Activated CD8-positive, alpha-beta memory T cell treated with anti-CD3 and anti-CD28 coated beads for 48 hours (primary cell): ENCODE measurements at places on chromosomes 2 and 18.

- DNase-seq, result no peak
These were observed 257.7 kb downstream of the PTGR3 start for GRCh38 chr18:74951165-74951760.

DNA sequence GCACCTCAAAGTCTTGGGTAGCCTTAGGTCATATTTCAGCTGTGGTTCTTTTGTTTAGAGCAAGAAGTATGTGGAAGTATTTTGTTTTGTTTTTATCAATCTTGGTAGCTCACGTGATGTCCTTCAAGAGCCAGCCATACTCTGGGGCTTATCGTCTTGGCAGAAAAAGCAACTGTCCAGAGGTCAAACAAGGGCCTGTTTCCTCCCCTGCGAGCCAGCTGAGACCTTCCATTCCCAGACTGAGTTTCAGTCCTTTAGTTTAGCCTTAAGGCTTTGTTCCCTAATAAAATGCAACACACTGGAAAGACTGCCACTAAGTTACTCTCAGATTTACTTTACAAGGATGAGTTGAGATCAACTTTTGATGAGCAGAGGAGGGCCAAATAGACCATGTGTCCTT is 63.5 kb downstream of the TXNL1 start:
- no peak for DNase-seq

DNA sequence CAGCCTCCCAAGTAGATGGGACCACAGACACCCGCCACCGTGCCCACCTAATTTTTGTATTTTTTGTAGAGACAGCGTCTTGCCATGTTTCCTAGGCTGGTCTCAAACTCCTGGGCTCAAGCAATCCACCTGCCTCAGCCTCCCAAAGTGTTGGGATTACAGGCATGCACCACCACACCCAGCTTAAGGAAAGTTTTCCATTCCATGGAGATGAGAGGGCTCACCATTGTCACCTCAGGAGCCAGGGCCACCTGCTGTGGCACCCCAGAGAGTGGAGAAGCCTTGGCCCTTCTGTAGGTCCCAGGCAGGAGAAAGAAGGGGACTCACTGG is 4.6 kb downstream of the SLC35F6 start:
- no peak for DNase-seq

- DNase-seq, result no peak
These were observed 1132.2 kb downstream of the DPP10 start for GRCh38 chr2:115574667-115575066.

DNA sequence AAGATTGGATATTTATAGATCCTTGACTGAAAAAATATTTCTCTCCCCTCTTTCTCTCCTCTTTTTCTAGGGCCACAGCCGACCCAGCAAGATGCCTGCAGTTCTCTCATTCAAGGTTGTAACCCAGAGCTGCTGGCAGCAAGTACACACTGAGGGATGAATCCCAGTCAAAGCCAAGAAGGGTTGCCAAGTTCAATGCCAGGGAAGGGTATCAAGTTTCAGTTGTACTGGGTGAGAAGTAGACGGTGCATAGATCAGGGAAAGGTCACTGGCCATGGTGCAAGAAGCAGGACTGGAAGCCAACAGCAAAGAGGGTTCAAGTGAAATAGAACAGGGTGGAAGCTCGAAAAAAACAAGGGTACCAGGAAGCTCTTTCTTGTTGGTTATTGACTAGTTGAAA is 170.2 kb downstream of the NRP2 start:
- DNase-seq, result no peak

GRCh38 chr2:118993392-118993752 is 51.4 kb downstream of the MARCO start:
- DNase-seq, result no peak

GRCh38 chr2:176872406-176872805 is 340.2 kb upstream of the HNRNPA3 start:
- DNase-seq, result no peak

DNA sequence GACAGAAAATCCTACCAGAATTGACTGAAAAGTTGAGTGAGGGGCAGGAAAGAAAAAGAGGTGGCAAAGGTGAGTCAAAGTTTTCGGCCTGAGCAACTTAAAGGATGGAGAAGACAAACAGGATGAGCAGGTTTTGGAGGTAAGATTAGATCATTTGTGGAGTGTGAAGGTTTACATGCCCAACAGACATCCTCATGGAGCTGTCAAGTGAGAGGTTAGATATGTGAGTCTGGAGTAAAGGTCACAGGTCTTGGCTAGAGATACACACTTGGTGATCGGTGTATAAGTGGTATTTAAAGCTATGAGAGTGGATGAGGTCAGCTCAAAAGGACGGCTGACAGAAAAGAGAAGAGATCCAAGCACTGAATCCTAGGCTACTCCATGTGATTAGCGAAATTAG is 11.1 kb upstream of the MYL12A start:
- DNase-seq, result no peak

DNA sequence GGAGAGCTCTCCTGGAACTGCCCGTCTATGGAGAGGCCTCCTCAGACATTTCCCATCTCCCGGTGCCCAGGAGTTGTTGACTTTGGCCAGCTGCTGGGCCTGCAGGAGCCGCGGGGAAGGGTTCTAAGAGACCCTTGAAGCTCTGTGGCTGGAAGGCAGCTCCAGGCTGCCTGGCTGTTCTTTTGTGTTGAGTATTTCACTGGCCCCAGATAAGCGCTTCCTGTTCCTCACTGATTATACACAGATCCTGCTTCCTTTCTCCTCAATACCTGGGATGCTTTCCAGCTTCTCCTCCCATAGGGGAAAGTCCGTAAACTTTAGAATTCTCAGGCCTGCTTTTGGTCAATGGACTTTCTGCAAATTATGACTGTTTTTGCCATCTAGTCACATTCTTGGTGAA is 57.8 kb downstream of the TGOLN2 start:
- DNase-seq, result no peak

- no peak for DNase-seq
These were observed 134.5 kb downstream of the NCK2 start for GRCh38 chr2:105879106-105879802.

- no peak for DNase-seq
These were observed 113.6 kb downstream of the METTL8 start for GRCh38 chr2:171320208-171320621.

- DNase-seq, result no peak
These were observed 85.3 kb downstream of the FEZ2 start for GRCh38 chr2:36512705-36513104.

DNA sequence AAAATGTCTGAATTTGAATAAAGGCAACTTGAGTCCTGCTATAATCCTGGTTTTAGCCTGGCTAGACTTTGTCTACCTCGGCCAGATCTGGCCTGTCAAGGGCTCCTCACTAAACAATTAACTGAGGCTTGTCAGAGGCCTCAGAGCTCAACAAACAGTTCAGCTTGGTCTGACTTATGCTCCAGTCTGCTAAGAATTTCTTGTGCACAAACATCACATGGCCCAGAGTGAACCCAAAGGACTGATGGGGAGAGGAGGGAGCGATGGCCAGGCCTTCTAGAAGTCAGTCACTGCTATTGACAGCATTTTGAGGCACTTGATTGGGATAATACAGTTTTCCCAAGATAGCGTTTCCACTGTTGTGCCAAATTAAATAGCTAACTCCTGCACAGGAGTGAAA is 555.1 kb upstream of the ID2 start:
- no peak for DNase-seq

DNA sequence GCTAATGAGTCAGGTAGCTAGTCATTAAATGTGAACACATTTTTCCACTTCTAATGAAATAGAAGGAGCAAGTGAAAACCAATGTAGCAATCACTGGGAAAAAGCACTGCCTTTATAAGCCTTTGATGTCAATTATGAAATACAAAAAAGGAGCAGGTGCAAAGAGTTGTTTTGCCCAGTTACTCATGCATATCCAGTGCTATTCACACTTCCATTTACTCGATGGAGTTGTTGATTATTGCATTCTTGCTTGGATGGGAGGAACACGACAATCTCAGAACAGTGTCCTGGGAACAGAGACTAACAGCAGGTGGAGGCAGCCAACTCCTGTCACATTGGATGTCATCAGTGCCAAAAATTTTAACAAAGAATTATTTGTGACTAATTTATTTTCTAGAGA is 372.5 kb downstream of the CBLN2 start:
- DNase-seq, result no peak

DNA sequence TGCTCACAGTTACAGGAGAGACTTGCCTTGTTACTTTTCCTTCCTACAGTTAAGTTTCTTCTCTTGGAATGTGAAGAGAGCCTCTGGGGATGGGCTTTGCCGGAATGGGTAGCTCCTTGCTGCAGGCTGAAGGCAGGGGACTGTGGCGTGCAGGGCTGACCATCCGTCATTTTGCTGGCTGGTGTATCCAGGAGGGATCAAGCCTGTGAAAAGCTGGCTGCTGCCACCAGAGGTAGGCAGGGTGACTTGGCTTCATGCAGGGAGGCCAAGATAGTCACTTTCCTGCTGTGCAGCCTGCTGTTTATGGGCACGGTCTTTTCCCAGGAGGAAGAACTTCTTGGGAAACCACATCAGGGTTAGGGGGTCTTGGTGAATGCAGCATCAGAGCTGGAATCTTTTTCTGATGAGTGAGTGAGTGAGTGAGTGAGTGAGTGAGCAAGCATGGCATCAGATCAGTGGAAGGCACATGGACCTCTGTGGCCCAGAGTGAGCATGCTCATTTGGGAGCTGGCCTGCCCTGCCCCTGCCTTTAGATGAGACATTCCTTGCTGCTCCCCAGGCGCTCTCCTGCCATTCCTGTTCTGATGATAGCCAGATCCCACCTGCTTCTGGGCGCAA is 33.0 kb downstream of the FHOD3 start:
- DNase-seq, result no peak

GRCh38 chr2:151860210-151860609 is 32.0 kb upstream of the ARL5A start:
- no peak for DNase-seq

DNA sequence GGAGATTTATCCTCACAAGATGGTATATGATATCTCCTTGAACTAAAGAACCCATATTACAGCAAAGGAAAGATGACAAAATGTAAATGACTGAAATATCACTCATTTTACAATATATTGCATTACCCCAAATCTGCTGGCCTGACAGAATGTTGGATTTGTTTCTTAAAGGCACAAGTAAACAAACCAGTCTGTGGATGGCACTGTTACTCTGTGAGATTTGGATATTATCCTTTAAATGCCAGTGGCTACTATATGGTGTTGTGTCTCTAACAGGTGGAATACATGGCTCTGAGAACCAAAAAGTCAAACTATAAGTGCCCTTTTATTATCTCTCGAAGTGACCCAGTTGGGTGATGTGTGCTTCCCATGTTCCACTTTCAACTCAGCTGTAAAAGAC is 125.7 kb downstream of the PDE1A start:
- DNase-seq, result no peak

- DNase-seq, result no peak
These were observed 265.7 kb downstream of the TCF4 start for GRCh38 chr18:55322178-55322735.

DNA sequence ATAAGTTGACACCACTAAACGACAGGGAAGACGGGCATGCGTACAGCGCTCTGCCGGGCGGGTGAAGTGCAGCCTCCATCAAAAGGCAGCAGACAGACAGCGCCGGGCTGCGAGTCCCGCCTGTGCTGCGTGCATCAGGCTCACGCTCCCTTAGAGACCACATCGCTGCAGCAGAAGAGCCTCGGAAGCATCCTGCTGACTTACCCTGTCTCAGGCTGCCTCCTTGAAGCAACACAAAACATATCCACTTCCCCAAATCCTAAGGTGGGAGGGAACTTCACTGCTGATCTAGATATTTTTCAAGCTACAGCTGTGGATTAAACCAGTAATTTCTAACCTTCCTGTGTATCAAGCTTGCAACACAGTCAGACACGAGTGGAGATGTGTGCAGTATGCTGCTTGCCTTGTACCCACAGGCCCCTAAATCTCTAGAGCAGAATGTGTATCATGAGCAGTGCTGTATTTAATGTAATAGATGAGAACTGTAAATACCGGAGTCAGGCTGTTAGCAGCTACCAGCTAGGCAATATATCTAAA is 6.4 kb downstream of the MYT1L start:
- no peak for DNase-seq

GRCh38 chr2:149160701-149161217 is 122.3 kb downstream of the LYPD6B start:
- DNase-seq, result no peak

GRCh38 chr2:134169788-134170187 is 84.1 kb upstream of the MGAT5 start:
- no peak for DNase-seq

DNA sequence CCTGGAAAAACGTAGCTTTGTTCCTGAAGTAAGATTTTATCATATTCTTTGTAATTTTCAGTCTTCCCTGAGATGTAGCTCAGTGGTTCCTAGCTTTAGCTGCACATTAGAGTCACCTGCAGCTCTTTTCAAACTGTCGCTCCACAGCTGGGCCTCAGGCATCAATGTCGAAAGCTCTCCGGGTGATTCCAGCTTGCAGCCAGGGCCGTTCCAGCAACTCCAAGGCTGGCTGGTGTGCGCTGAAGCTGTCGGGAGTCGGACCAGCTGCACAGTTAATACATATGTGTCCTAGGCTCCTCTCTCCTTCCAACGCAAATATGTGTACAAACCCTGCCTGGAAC is 609 bp upstream of the ZNF2 start:
- no peak for DNase-seq

DNA sequence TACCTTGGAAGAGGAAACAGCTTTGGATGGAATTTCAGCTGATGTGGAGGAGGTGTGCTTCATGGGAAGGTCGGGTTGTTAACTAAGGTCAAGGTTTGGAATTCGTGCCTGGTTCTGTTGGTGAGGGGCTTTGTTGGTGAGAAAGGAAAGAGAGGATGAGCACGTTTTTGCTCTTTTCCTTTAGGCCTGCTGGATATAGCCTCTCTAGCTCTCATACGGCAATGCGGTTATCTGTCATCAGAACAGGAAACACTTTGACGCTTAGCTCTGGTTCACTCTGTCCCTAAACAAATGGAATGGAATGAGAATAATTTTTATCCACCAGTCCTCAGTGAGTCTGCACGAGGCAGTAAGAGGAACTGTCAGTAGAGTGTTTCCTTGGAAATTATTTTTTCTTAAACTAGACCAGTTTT is 169.7 kb upstream of the NOSTRIN start:
- no peak for DNase-seq

DNA sequence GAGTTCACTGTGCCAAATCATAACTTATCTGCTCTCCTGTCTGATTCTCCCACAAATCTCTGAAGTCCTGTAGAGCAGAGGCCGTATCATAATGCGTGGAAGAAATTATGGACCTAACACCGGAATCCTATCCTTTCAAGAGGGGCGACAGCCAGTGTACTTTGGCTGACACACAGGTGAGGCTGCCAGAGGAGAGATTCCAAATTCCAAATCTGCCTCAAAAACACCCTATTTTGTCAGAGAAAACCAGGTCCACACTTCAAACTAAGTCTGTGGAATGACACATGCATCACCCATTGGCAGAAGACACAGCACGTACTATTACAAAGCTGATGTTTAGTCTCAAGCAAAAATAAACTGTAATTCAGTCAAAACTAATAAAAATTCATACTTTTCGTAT is 139.2 kb upstream of the PID1 start:
- no peak for DNase-seq
